ENCODE measurements at places on chromosomes 3 and 15.

- no peak for DNase-seq
Observed at GRCh38 chr15:37691911-37692310, 242.5 kb upstream of the TMCO5A start.

GRCh38 chr3:125386811-125387210, 11.7 kb upstream of the ZNF148 start:
- DNase-seq = no peak

DNA sequence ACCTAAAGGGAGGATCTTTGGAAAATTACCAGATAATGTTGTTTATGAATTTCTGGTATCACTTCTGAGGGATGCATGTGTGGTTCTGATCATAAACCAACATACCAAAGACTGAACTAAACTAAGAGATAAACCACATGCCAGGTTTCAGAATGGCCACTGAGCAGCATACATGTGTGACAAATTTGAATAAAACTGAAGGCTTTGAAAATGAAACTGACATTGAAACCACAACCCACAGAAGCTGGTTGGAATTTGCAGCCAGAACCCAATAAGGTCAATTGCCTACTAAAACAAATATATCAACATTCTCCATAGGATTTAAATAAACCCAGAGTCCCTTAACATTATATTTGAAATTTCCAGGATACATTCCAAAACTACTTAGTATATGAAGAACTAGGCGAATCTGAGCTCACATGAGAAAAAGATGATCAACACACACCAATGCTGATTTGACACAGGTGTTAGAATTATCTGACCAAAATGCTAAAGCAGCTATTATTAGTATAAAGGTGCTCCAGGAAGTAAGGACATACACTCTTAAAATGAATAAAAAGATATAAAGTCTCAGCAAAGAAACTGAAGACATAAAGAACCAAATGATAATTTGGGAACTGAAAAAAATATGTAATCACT, 125.0 kb downstream of the ZNF280D start:
- DNase-seq = no peak

DNA sequence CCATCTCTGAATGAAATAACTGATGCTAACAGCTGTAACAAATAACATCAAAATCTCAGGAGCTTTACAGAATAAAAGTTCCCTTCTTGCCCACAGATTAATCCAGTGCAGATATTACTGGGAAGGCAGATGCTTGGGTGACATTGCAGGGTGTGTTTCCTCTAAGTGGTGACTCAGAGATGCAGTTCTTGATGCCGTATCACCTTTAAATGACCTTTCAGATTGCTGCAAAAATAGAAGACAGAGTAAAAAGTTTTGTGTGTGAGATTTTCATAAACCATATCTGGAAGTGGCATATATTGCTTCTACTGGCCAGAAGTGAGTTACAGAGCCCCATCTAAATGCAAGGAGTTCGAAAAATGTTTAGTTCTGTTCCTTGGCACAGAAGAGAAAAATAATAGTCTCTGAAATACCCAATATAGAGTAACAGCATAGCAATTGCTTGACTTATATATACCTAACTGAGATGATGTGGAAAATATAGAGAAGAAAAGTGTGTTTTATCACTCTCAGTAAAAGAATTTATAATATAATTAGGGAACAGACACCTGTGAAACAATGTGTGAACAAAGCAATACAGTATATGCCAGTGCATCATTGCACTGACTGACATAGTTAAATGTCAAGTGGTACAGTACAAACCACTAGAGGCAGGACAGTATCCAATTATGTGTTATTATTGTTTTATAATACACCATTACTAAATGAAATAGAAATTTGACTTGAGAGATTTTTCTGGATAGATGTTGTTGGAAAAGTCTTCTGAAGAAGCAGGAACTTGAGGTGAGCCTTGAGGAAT, 430.7 kb upstream of the CBLB start:
- no peak for DNase-seq

- no peak for DNase-seq
Observed at GRCh38 chr3:172218350-172219323, 179.3 kb downstream of the FNDC3B start.

DNA sequence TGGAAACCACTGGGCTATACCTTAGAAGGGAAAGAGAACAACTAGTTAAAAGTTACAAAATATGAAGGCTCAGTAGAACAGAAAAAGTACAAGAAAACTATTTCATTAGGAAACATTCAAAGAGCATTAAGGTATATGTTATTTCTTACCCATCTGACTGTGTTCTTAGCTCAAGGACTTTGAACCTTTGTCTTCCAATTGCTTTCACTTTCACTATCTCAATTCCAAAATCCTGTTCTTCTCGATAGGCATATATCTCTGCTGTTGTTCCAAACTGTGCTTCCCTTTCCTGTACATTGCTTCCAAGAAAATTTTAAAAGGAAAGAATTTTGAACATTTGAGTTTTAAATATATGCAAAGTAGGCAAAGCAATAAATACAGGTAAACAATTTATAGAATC, 6.9 kb downstream of the CRBN start:
- no peak for DNase-seq

DNA sequence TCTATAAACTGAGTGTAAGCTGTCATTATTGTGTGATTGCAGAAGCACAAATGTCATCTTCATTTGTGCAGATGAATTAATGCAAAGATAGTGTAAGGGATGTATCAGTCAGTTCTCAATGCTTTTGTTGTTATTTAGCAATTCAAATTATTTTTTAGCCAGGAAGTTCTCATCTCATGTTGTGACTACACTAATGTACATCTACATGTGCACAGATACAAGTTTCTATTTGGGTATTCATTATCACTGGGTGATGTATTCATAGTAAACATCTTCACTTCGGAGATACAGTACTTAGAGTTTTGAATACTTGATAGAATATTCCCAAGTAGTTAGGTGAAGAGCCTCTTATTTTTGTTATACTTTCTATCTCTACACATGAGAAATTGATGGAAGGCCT, 11.1 kb downstream of the EIF2A start:
- DNase-seq = no peak

DNA sequence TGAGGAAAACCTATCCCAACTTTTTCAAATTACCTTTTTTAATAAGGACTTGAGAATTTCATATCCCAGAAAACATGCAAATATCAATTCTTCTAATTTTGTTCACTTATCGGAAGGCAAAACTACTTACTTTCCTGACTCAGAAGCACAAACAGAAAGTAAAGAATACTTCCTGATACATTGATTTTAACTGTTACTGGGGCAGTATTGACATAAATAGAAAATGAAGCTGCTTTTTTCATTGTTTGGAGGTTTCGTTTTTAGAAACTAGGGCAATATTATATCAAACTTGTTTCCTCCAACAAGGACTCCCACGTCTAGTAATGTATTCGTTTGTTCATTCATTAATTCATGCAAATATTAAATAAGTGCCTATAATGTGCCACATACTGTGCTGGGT, 19.1 kb downstream of the PAQR9 start:
- DNase-seq = no peak

DNA sequence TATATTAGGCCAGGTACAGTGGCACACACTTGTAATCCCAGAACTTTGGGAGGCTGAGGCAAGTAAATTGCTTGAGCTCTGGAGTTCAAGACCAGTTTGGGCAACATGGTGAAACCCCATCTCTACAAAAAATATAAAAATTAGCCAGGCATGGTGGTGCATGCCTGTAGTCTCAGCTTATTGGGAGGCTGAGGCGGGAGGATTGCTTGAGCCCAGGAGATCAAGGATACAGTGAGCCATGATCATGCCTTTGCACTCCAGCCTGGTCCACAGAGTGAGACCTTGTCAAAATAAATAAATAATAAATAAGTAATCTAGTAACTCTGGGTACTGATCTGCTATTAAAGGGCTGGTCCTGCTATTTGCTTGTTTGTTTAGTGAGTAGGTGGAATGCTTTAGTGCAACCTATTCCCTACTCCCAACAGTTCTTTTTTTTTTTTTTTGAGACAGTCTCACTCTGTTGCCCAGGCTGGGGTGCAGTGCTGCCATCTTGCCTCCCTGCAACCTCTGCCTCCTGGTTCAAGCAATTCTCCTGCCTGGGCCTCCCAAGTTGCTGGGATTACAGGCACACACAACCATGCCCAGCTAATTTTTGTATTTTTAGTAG, 9.1 kb upstream of the INO80 start:
- DNase-seq = no peak

GRCh38 chr3:57952651-57953050, 55.6 kb upstream of the FLNB start:
- DNase-seq = no peak

DNA sequence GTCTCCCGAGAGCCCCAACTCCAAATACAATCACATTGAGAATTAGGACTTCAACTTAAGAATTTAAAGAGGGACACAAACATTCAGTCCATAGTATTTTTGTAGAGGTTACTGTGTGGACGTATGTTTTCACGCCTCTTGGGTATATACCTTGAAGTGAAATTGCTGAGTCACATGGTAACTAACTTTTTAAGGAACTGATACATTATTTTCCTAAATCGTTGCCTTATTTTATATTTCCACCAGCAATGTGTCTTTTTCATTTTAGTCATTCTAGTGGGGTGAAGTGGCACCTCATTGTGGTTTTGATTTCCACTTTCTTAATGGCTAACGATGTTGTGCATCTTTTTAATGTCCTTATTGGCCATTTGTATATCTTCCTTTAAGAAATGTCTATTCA, 11.8 kb downstream of the PARP15 start:
- DNase-seq = no peak

GRCh38 chr3:71921036-71921435, 136.1 kb upstream of the PROK2 start:
- no peak for DNase-seq

- DNase-seq = no peak
Observed at GRCh38 chr3:19256313-19256712, 108.0 kb downstream of the KCNH8 start.

DNA sequence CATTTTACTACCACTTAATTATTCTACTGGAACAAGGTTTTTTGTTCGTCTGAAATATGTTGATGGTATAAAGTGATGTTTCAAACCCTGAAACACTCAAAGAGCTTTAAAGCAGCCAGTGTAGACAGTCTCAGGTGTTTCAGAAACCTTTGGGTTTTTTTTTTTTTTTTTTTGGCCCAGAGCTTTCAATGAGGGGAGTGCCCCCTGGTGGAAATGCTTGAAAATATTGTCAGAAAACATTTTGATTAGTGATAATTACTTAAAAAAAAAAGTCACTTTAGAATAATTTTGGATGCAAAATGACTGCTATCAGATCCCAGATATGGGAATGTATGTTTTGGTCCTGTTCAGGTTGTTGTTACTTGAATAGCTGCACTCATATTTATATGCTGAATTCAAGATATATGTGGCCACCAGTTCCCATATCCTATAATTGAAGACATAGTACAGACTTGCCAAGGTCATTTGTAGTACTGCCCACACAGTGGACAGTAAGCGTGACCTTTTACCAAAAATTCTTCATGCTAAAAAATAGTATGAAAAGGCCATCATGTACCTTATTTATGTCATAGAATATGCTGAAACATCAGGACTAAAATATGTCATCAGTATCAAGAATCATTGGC, 35.9 kb downstream of the SATB1 start:
- peak; percentile 22 for DNase-seq

- no peak for DNase-seq
Observed at GRCh38 chr3:11239796-11240195, 32.4 kb upstream of the ATG7 start.

- DNase-seq = no peak
Observed at GRCh38 chr3:156615592-156616173, 58.7 kb upstream of the TIPARP start.

GRCh38 chr3:193831495-193832455, 238.8 kb downstream of the OPA1 start:
- DNase-seq = no peak

DNA sequence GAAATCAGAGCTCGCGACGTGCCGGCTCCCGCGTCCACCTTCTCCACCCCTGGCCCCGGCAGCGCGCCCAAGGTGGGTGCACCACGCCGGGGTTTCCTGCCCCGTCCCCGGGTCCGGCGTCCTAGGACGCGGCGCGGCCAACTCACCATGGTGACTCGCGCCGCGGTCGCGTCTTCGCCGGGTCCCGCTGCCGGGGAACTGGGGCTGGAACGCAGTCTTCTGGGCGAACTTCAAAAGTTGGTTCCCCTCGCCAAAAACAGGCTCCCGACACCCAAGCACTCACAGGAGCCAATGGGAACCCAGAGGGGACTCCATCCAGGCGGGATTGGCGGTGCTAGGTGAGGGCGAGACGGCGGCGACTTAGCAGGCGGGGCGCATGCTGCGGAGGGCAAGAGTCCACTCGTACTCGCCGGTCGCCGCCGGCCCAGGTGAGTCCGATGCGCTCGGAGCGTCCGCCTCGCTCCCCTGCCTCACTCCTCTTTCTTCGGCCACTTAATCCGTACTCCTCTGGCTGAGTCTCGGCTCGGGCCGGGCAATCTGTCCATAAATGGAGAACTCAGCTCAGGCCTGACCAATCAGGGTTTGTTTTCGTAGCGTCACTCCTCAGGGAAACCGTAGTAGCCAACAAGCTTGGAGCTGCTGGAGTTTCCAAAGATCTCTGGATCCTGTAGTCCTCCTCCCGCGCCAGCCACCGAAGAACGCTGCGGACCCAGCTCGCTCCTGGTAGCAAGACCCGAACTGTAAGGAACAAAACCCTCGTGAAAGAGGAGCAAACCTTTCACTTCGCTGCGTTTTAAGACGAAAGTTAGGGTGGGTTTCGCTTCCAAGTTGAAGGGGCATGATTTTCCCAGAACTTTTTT, at the start of gene MYO1E:
MYO1E (minus strand) TSS at position 520 of the 860 bp plus-strand sequence; CDS start at position 149, 371 bp downstream.
- peak; percentile 91 for DNase-seq
